Stomach (tissue), 19 donors: ENCODE measurements at places on chromosomes 16 and 17.

- no peak for DNase-seq
Measured at GRCh38 chr17:31114956-31115555, 20.3 kb downstream of the NF1 start.

DNA sequence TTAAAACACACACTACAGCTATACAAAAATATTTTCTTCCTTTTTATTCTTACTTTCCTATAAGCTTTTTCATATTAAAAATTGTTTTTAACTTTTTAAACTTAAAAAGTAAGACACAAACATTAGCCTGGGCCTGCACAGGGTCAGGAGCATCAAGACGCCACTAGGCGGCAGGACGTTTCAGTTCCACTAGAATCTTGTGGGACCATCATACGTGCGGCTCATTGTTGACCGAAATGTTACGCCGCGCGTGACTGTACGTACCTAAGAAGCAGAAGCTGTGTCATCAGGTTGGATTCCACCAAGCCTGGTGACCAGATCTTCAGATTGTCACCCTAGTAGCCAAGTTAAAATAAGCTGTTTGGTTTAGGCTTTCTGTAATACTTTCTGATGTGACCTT, 47.1 kb downstream of the USP10 start:
- no peak for DNase-seq

DNA sequence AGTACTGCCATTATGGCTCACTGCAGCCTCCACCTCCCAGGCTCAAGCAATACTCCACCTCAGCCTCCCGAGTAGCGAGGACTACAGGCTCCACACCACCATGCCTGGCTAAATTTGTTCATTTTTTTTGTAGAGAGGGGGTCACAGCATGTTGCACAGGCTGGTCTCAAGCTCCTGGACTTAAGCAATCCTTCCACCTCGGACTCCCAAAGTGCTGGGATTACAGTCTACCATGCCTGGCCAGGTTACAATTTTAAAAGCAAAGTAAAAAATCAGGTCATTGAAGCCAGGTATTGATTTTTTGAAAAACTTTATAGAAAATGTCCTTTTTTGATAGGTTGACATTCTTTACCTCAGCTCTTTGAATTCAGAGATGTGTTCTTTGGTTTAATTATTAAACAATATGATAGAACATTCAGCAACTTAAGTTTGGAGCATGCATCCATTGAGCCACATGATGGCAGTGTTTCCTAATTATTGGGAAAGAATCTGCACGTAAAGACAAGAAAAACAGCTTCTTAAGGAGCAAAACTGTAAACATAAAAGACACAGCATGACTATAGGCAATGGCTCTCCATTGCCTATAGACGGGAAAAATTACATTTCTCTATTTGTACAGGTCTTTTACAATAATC, 1.7 kb upstream of the SLC16A11 start:
- DNase-seq: peak; percentile 93

- no peak for DNase-seq
Measured at GRCh38 chr16:57071831-57072582, 20.4 kb upstream of the CPNE2 start.

GRCh38 chr16:88102597-88102996, 151.4 kb downstream of the BANP start:
- no peak for DNase-seq

GRCh38 chr16:52283584-52284375, 263.2 kb downstream of the TOX3 start:
- DNase-seq: no peak

DNA sequence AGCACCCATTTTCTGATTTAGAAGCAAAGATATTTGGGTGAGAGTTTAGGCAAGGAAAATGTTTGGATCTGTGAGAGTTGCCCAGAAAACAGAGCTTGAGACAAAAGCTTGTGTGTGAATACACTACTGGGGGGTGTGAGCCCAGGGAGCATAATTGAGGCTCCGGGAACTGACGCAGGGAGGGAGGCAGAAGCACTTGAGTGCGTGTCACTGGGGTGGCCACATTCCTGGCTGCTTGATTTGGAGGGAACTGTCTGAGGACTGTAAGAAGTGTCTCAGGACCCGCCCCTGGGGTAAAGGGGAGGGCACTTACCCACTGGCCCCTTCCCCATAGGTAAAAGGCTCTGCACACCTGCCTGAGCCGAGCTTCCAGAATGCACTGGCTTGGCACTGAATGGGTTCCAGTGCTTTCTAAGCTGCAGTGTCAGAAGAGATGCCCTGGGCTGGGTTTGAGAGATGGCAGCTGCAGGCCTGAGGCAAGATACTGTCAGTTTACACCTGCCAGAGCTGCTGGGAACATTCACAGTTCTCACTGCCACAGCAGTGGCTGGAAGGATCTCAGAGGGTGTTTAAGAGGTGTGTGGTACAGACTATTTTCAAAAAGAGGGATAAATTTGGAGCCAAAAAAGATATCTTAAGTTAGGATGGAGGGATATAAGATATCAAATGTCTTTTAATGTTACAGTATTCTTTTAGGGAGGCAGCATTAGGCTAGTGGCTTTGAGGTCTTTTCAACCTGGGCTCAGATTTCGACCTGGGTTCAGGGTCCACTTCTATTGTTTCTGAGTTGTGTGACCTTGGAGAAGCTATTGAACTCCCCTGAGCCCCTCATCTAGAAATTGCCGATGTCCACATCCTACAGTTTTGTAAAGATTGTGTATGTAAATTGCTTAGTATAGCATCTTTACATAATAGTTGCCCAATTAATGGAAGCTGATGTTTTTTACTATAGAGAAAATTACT, 6.9 kb upstream of the TEX2 start:
- DNase-seq: no peak

- no peak for DNase-seq
Measured at GRCh38 chr17:19453296-19453695, 42.3 kb downstream of the RNF112 start.

DNA sequence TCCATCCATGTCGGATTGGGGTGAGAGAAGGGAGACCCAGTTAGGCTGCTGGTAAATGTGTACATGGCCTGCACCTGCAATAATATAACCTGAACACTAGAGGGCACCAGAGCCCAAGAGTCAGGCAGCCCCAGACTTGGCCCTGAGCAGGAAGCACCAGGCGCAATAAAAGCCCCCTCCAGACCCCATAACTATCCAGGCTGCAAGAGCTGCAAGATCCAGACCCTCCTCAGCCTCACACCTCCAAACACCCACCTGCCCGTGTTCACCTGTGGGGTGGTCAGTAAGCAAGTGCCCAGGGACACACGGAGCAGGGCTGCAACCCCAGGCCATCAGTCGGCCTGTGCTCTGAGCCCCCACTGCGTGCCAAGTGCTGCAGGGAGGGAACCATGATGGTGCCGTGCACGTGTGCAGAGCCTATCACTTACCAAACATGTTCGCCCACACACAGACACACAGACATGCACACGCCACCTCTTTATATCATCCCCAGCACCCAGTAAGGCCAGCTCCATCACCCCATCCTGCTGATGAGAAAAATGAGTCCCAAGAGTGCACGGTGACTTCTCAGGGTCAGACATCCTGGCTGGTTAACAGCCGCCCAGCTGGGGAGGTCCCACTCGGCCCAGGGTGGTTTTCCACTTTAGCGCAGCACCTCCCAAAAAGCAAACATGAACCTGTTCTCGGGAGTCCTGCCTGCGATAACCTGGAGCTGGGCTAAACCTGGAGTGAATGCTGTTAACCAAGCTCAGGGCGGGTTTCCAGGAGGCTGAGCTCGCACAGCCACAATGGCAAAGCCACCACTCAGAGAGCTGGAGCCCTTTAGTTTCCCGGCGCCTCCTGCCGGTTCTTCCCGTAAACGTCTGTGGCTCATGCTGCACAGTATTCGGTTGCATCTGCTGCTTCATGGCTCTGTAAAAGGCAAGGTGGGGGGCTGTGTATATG, 439.8 kb downstream of the SOX9 start:
- DNase-seq: peak; percentile 93

DNA sequence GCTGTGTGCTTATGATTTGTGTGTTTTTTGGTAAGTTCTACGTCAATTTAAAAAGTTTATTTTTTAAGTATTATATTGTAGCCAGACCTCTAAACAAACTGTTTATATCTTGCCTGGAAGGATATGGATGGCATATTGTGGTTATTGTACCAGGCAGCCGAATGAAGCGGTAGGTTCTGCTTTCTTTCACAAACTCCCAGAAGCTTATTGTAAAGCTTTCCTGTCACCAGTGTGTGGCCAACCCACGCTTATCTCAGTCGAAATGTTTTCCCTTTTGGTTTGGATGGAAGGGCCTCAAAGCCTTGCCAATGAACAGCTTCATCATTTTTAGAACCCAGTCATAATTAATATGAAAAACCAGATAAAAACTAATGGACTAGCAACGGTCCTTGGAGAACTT, 53.1 kb downstream of the CYB5B start:
- DNase-seq: no peak

DNA sequence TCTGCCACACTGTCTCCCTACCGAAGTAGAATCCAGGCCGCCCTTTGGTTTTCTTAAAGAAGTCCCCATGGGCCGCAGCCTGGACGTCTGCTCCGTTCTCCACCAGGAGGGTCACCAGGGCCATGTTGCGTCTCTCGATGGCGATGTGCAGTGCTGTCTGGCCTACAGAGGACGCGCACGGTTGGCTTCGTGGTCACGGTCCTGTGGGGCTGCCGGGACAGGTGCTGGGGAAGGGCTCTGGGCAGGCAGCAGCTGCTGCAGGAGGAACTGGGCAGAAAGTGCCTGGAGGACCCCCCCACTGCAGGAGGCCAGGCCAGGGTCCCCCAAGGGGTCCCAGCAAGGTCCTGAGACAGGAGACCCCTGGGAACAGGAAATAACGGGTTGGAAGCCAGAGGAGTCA, 19.0 kb downstream of the TRPV1 start:
- no peak for DNase-seq

DNA sequence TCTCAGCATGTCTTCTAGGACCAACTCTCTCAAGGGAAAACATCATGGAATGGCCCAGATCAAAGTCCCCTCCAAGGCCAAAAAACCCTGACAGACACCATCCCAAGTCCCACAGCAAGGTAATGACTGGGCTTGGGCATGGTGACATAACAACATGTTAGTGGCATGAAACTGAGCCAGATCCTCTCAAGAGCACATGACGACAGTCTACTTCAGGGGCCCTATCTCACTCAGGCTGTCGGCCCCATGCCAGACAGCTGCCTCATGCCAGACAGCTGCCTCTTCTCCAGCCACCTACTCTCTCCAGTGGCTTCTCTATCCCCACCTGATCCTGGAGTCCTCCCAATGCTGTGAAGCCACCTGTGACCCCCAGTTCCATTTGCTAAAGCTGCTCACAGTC, 18.4 kb downstream of the HSD11B2 start:
- DNase-seq: no peak

- DNase-seq: no peak
Measured at GRCh38 chr17:9549215-9549614, 26.4 kb downstream of the STX8 start.

DNA sequence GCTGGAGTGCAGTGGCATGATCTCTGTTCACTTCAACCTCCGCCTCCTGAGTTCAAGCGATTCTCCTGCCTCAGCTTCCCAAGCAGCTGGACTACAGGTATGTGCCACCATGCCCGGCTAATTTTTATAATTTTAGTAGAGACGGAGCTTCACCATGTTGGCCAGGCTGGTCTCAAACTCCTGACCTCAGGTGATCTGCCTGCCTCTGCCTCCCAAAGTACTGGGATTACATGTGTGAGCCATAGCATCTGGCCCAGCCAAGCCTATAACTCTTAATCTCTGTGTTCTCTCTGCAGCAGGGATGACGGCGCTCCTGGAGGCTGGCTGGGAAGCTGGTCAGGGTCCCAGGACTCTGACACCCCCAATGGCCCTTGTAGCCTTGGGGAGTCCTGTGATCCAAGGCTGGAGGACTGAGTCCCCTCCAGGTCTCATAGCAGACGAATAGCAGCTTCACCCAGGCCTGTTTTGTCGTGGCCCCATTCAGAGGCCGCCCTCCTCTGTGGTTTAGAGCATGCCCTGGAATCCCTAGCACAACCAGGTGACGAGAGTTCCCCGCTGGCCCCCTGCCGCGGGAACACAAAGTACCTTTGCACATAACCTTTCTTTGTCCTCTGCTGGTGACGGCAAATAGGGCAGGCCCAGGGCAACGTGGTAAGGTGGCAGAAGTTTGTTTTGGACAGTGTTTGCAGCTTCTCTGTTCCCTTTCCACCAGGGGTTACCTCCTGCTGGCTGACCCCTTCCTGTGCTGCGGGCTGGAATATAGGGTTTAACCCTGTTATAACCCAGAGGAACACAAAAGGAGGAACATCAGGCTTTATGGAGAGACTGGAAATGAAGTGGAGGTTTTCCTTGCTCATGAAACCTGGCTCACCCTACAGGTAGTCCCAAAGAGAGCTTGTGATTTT, 43.0 kb upstream of the TOB1 start:
- DNase-seq: peak; percentile 95

DNA sequence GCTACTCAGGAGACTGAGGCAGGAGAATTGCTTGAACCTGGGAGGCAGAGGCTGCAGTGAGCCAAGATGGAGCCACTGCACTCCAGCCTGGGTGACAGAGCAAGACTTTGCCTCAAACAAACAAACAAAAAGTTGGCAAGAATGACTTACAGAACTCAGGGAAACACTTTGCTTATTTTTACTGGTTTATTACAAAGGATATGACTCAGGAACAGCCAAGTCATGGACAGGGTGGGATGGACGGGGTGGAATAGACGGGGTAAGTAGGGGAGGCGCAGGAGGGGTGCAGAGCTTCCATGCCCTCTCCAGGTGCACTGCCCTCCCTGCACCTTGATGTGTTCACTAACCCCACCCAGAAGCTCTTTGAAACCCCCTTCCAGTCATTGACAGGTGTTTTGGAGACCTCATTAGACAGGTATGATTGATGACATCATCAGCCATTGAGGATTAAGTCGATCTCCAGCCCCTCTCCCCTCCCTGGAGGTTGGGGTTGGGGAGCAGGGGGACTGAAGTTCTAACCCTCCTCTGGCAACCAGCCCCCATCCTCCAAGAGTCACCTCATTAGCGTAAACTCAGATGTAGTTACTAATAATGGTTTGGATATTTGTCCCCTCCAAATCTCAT, 41.3 kb upstream of the ZCCHC14 start:
- DNase-seq: no peak

- DNase-seq: no peak
Measured at GRCh38 chr17:41308918-41309359, at the start of gene KRTAP16-1. TSS of gene KRTAP16-1 (minus strand) at chr17:41309309. CDS start at chr17:41309253, 56 bp downstream.

DNA sequence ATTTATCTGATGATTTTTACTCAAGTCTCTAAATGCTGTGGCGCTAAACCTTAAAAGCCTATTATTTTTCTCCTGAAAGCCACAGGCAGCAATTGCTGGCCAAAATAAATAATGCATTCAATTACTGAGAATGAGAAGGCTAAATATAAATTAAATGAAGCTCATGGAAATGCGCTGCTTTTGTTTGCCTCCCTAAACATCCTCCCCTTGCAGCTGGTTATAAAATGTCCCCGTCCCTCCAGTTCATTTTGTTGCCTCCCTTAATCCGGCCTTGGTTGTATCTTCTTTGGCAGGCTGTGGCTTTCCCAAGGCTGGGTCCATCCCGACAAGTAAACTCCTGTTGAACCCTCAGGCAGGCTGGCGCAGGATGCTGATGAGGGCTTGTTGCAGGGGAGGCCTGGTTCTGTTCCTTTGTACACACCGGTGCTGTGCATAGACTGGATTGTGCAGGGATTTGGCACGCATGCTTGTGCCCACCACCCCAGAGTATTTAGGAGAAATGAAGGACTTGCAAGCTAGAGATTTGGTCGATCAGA, 62.7 kb downstream of the KNOP1 start:
- no peak for DNase-seq
